Cardiac fibroblast (primary cell): ENCODE measurements at places on chromosomes 6 and 20.

GRCh38 chr6:70172252-70172651, 130.6 kb downstream of the COL9A1 start:
- DNase-seq: no peak

- DNase-seq: peak; percentile 82
Measured at GRCh38 chr20:21235484-21236445, 67.4 kb upstream of the XRN2 start.

DNA sequence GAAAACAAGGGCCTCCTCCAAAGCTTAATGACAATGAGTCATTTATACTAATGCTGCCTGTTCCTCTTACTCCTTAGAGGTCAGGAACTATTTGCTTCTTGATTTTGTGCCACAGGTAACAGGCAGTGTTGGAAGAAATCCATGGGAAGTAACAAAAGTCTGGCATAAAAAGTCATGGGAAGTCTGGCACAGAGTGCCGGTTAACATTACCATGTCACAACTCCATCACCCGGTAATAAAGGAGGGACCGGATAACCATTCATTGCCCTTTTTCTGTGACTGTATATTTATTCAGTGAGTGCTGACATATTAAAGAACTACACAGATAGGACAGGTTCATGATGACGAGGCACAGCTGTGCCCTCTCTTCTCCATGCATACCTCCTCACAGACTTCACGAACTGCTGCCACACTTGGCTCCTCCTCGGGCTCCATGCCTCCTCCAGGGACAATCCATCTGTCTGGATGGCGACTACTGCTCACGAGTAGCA, 50.9 kb downstream of the NUDT3 start:
- DNase-seq: peak; percentile 64

DNA sequence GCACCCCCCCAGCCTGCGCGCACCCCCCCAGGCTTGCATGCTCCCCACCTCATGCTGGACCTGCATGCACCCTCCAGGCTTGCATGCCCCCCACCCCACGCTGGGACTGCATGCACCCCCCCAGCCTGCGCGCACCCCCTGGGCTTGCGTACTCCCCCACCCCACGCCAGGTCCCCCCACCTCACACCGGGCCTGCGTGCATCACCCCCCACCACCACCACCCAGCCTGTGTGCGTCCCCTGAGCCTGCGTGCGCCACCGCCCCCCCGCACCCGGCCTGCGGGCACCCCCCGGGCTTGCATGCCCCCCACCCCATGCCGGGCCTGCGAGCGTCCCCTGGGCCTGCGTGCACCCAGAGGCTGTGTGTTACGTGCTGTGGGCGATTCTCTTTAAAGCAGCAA, 61.0 kb upstream of the SLCO4A1 start:
- DNase-seq: no peak

DNA sequence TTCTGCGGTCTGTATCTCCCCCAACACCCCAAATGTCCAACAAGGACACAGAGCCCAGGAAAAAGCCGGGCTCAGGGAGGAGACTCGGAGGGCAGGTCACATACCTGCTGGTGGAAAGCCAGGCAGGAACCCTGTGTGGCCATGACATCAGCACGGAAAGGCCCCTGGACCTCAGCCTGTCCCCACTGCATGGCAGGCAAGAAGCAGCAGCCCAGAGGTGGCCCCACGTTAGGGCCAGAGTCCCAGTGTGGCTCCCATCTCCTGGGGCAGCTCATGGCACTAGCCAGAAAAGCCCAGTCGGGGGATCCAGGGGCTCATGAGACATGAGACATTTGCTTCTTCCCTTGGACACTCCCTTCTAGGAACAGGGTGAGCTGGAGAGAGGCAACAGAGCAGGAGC, 258.7 kb downstream of the DLL1 start:
- DNase-seq: no peak

DNA sequence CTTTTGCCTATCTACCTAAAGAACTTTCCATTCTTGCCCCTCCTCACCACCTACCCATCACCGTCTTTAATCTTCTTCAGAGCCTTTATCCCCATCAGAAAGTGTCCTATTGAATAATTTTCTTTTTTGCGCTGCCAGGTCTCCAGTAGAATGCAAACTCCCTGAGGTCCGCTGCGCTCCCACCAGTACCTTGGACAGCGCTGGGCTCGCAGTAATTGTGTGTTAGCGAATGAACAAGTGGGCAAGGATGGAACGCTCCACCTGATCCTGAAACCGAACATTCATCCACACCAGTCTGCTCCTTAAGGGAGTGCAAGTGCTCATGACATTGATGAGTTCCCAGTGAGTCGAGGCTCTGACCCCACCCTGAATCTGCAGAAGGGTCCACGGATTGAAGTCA, 391.2 kb downstream of the CDH26 start:
- no peak for DNase-seq

GRCh38 chr20:52683761-52684160, 288.4 kb upstream of the TSHZ2 start:
- DNase-seq: no peak

DNA sequence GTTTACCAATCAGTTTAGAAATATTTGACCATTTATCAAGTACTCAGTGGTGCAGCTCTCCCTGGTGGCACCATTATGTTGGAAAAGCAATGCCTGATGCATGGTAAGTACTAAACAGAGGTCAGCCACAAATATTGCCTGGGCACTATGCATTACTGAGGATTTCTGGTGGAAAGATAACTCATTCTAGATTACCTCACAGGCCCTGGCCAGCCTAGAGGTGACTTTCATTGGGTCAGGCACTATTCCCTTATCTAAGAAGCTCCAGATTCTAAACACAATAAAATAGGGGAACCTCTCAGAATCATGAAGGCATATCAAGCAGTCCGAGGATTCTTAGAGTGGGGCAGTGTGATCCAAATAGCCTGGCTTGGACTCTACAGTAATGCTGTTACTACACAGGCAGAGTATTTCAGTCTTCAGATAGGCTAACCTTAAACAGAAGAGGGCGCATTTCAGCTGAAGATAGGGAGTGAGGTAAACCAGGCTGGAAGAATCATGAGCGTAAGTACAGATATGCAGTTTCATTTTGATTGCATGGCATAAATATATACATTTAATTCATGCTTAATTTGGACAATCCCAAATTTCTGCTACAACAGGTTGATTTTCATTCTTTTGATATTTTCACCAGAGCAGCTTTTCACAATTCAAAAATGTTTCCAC, 12.1 kb downstream of the LGSN start:
- DNase-seq: peak; percentile 78

- no peak for DNase-seq
Measured at GRCh38 chr6:76972474-76972873, 490.8 kb downstream of the HTR1B start.

GRCh38 chr6:96542702-96543101, 20.2 kb upstream of the FHL5 start:
- DNase-seq: peak; percentile 19

DNA sequence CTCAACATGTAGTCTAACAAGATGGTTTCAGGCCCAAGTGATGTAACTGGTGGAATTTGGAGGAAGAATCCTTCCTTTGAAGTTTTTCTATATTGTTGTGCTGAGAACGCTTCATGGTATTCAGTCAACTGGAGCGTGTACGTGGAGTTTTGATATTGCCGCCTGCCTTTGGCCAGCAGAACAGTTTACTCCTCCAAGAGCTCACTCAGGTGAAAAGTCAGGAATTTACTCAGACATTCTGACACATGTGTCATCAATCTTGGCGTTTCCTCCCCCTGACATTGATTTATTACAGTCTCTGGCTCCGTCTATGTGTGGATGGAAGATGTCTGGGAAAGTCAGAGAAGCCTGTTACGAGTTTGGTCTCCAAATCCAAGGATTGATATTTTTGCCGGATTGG, 19.0 kb upstream of the TGM2 start:
- no peak for DNase-seq

DNA sequence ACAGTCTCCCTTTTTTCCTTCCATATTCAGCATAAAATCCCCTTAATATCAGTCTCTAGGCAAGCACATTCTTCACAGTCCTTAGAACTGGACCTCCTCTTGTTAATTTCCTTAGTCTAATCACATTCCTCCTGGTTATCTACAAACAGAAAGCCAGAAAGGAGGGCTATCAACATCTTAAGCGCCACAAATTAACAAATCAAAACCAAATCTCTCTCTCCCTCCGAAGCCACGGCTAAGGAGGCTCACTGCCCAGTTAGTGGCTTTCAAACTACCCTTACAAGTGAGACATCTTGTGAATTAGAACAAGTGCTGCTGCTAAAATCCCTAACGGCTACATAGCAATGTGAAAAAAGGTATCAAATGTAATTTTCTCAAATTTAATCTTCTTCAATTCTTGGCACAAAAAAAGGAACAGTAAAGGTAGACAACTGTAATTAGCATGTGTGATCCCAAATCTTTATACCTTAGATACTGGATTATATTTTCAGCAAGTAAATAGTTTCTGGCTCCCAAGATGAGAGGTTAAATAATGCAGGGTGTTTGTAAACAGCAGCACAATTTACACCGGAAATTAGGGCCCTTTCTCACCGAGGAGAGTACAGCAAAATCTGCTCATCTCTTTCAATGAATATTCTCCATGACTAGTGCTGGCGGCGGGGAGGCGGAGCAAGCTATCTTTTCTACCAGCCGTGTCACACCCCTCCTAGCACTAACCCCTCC, 1.4 kb upstream of the TRIM39 start:
- DNase-seq: peak; percentile 50

DNA sequence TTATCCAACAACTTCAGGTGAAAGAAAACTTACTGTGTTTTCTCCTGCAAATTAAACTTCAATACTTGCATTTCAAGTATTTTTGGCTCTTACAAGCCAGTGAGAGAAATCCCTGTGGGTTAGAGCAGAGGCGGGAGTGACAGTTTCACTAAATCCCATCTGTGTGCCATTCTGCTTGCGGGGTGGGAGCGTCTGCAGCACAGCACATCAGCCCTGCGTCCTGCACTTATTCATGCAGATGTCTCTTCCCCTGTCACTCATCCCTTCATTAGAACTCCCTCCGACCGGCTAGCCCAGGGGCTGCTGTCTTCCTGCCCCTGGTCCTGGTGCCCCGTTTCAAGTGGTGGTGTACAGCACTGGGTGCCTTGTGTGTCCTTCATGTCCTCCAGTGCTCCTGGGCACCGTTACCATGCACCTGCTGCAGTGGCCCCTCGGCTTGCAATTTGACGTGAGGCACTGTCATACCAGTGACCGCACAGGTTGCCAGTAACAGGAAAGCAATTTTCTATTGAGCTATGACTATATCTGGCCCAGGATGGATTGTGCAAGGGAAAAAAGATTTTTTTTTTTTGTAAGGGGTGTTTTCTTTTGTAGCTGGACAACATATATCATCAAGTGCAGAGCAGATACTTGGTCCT, 59.4 kb downstream of the INSM1 start:
- no peak for DNase-seq

DNA sequence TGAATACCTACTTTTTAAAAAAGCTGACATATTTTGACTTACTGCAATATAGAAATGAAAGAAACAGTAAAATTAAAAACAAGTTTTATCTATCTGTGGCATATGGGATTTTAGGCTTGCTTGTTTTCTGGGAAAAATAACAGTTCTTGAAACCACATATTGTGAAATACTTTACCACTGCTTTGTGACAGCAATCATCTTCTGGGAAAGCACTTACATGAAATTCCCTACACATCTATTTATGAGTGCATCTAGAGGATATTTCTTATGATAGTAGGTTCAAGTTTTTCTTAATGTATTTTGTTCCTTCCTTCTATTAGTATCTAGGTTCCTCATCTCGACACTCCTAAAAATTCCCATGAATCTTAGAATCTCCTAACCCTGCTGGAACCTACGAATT, 75.2 kb downstream of the STXBP5 start:
- peak; percentile 82 for DNase-seq

DNA sequence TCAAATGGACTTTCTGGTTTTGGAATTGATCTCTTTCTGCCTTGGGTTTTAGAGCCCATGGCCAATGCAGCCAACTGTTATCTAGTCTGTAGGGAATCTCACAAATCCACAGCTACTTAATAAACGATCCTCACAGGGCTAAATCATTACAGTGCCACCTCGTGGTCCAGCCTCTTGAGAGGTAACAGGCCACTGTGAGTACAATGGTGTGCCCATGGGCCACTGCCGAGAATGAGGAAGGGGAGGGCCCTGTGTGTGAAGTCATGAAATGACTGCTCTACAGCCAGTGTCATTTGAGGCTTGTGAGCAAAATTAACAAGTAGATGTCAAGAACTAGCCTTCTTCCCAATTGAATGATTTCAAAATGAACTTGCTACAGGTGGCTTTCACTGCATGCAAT, 54.3 kb upstream of the GMPR start:
- peak; percentile 51 for DNase-seq

- DNase-seq: no peak
Measured at GRCh38 chr6:106199331-106199730, 113.2 kb downstream of the PRDM1 start.

GRCh38 chr20:57034001-57034400, 232.4 kb downstream of the BMP7 start:
- no peak for DNase-seq

DNA sequence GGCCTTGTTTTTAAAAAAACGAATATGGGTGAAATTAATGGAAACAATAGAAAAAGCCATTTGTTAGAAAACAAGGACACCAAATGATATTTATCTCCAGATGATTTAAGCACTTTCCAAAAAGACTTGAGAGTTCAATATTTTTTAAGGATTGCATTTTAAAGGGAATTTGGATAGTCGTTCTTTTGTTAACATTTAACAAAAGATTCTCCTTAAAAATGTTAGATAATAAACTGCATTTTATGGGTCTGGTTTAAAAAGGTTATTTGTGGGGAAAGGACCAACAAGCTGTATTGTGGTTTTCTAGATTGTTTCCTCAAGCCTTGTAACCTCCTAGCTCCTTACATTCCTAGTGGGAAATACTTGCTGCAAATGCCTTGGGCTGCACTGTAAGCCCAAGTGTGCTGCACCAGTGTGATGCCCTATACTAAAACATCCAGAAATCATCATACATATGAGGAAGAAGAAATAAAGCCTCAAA, 1.5 kb upstream of the PHIP start:
- peak; percentile 43 for DNase-seq

DNA sequence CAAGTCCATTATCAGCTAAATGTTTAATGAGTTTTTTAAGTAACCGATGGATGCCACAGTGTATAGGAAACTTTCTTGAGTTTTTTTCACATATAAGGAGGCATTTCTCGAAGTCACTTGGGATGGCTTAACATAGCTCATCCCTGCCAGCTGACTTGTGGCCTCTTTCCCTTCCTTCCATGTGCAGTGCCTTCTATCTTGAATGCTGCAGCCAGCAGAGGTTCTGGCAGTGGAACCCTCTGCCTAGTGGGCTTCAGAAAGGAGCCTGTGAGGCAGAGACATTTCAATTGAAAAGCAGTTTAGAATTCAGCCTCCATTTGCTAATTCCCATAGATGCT, 51.9 kb downstream of the AKAP12 start:
- no peak for DNase-seq

- DNase-seq: no peak
Measured at GRCh38 chr20:48207505-48207904, 422.2 kb upstream of the SULF2 start.

DNA sequence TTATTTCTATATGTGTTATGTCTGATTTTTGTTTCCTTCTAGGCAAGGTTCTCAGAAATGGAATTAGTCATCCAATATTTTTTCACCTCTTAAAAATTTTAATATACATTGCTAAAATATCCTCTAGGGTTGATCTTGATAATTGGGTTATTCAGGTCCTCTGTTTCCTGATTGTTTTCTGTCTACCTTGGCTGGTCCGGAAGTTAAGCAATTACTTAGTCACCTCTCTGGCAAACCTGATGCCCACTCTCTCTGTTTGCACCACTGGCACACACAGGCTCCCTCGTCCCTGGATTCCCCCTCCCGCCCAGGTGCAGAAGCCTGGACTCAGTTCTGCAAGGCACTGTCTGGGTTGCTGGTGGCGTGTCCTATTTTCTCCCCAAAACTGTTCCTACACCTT, 27.7 kb downstream of the CST9L start:
- DNase-seq: no peak

- DNase-seq: peak; percentile 79
Measured at GRCh38 chr6:113774127-113774825, 82.9 kb upstream of the MARCKS start.

- DNase-seq: peak; percentile 62
Measured at GRCh38 chr6:39952167-39952566, 17.9 kb upstream of the MOCS1 start.
